ENCODE measurements at places on chromosomes 7 and 10.

DNA sequence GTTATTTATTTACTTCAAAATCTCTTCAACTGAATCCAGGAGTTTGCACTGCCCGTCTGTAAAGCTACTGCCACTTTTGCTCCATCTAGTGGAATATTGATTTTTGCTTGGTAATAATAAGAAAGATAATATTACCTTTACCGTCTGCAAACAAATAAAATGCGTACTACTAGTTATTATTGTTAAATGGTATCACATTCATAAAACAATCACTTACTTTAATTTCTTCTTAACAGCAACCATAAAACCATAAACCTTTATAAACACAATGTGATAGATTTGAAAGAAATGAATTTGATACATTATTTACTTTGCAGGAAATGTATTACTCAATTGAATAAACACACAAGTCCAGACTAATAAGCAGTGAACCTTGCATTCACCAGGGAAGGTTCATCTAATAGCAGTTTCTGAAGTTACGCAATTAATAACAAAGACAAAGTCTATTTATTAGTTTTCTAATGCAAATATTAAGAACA, 6.4 kb downstream of the AGMO start:
- no peak for DNase-seq

DNA sequence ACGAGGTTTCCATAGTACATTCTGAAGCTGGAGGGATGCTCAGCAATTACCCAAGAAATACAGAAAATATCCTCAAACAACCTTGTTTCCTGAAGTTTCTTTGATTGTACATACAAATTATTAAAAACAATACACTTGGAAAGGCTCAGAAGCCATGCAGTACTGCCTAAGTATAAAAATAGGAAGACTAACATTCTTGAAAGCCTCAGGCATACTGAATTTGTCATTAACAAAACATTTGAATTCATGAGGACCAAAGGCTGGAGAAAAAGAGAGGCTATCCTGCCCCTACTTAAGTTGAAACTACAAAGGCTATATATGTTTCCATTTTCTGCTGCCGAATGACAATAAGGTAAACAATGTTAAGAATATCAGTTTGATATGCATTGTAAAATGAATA, 54.3 kb upstream of the SGCE start:
- DNase-seq, result no peak

GRCh38 chr10:88089498-88089897, 226.1 kb downstream of the PTEN start:
- DNase-seq, result no peak

GRCh38 chr7:41520445-41520844, 182.4 kb downstream of the INHBA start:
- DNase-seq, result no peak

DNA sequence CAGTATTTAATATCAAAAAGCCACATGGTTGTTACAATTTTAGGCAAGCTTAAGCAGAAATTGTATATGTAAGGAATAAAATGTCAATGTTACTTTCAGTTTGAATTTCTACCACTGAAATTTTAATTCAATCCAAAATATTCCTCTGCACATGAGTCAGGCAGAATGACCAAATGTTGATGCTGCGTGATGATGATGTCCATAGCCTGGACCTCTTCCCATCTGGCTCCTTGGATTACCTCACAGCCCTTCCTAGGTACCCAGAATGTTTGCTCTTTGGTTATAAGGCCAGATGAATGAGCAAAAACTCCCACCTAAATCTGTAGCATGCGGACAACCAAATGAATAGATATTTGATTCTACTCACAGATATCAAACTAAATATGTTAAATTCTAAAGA, 258.3 kb upstream of the IMMP2L start:
- DNase-seq, result no peak

DNA sequence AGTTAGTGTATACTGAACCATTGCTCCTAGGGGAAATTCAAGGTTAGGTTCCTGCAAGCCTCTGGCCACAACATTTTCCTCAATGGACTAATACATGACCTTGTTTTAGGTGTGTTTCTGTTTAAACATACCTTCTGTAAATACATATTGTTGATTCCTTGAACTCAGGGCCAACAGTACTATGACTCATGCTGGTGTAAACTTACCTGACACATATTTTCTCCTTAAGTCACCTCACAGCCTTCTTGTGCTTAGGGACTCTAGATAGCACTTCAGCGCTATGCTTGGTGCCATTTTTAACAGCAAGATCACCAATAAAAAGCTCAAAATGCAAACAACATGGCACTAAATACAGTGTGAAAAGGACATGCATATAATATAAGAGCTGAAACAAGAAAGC, 176.4 kb downstream of the TAX1BP1 start:
- DNase-seq, result no peak

DNA sequence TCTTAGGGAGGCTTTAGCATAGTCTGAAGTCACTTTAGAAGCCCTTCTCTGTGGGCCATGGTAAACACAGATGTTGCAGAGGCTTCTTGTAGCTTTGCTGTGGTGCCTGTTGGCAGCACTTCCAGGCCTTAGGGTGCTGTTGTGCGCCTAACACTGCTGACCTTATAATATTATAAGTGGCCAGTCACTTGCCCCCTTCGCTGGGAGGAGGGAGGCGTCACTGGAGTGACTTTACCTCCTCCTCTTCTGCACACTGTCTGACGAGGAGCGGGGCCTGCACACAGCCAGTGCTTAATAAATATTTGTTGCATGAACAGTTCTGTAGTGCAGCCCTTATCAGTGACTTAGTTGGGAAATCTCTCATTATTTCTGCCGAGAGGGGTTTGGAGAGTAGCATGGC, 63.3 kb downstream of the WDR37 start:
- DNase-seq, result no peak

DNA sequence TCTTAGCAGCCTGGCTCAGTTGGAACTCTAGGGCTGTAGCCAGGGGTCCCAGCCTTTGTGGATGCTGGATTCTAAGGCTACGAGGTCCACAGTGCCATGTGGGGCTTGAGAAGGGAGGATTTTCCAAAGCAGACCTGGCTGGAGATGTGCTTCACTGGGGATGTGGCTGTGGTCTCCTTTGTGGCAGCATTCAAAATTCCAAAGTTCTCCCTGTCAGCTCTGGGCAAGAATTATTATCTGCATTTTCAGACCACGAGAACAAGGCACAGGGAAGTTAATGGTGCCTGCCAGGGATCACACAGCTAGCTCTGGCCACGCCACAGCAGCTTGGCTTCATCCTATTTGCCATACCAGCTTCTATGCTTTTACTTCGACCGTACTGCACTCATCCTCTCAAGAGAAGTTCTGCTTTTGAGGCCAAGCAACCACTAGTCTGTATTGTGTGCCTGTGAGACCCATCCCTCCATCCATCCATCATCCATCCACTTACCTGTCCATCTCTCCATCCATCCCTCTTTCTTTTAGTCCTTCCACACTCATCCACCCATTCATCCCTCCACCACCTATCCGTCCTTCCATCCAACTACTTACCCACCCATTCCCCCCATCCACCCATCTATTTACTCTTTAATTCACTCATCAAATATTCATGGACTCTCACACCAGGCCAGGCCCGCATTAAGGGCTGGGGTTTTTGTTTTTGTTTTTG, 71.5 kb downstream of the ZMIZ1 start:
- no peak for DNase-seq

- DNase-seq, result no peak
Observed at GRCh38 chr10:26802527-26802926, 58.2 kb downstream of the ABI1 start.

- DNase-seq, result no peak
Observed at GRCh38 chr7:110148054-110148453, 942.9 kb upstream of the LRRN3 start.

DNA sequence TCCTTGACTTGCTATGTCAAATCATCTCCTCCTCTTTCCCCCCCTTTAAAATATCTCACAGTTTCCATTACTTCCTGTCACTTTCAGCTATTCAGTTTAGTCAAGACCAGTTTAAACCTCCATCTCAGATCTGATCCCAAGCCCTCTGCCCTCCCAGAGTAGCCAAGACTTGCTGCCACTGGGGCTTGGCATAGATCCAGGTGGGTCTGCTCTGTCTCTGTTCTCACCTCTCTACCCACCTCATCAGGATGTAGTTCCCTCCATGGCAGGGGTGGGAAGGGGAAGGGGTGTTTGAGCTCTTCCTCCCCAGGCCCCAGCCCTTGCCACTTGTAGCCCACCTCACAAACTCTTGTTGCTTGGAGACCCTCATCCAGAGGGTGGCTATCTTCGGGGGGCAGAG, 22.0 kb downstream of the PPP1R3C start:
- DNase-seq, result no peak

DNA sequence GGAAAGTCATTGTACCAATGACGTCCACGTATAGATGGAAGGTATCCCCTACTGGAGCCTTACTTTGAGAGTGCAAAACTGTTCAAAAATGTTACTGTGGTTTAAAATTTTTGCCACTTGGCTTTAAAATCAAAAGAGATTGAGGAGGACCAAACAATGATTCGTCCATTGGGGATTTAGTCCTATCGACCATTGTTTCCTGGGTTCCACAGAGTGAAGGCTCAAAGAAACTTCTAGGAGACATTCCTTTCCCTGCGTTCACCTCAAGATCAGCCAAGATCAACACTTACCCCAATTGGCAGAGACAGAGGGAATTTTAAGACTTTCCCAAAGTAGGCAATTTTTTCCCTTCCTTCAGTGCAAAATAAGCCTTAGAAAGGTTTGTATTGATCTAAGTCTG, 152.3 kb downstream of the NEBL start:
- no peak for DNase-seq

- no peak for DNase-seq
Observed at GRCh38 chr10:69636626-69637605, 6.9 kb downstream of the FAM241B start.

DNA sequence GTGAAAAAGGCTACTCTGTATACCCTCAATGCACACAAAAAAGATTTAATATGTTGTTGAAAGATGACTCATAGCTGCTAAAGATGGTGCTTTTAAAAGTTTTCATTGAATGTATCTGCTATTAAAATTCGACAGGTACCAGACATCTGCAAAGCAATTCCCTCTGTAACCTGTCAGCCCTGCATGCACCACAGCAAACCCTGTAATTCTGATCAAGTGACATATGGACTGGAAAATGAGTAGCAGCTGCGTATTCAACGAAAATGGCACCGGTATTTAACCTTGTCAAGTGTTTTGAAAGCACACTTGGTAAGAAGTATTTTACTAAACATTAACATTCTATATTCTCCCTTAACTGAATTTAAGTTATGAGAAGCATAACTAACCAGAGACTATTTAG, 58.2 kb upstream of the PTPRN2 start:
- DNase-seq, result no peak

GRCh38 chr10:48658243-48658974, 26.3 kb upstream of the WDFY4 start:
- peak; percentile 16 for DNase-seq

DNA sequence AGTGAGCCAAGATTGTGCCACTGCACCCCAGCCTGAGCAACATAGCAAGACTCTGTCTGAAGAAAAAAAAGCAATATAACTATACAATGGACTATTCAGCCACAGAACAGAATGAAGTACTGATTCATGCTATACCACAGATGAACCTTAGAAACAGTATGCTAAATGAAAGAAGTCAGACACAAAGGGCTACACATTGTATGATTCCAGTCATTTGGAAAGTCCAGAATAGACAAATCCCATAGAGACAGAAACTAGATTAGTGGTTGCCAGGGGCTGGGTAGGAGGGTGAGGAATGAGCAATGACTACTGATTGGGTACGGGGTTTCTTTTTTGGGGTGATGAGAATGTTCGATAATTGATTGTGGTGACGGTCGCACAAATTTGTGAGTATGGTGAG, 9.6 kb upstream of the CFAP70 start:
- no peak for DNase-seq

DNA sequence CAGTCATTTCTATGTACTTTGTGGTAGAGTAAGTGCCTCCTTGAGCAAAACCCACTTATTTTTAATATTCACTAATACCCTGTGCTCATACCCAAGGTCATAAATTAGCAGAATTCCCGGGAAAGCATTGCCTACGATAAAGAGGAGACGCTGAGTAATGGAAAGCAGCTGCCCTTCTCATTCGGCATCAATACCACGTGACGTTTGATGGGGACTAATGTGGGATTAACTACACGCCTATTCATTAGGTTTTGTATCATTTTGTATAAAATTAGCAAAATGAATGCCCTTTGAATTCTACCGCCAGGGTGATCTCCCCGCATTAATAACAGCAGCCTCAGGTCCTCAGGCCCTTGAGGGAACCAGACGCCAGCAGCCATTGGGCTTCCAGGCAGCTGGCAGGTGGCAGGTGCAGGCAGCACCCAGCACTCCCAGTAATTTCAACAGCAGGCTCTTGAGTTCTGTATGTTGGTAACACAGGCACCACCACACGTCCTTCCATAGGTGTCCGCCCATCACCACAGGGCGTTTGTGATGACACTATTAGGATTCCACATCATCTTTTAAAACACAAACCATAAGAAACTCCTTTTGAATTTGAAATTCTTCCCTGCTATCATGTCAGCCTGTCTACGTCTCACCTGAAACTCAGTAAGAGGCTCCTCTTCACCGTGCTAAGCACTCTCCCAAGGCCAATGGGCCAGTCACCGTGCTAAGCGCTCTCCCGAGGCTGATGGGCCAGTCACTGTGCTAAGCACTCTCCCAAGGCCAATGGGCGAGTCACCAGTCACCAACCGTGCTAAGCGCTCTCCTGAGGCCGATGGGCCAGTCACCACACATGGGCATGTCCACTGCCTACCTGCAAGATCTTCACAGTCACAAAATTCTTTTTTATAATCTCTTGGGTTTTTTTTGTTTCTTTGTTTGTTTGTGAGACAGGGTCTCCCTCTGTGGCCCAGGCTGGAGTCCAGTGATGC, 509.4 kb downstream of the PTPRN2 start:
- no peak for DNase-seq

GRCh38 chr7:24773646-24774045, 16.4 kb upstream of the GSDME start:
- no peak for DNase-seq

GRCh38 chr7:128836729-128837348, 6.6 kb downstream of the FLNC start:
- DNase-seq, result no peak

- no peak for DNase-seq
Observed at GRCh38 chr10:34959786-34960185, 130.4 kb downstream of the CUL2 start.

GRCh38 chr10:75894761-75895160, 463.3 kb downstream of the LRMDA start:
- no peak for DNase-seq

- DNase-seq, result no peak
Observed at GRCh38 chr10:133230044-133230361, at the start of gene UTF1. TSS of gene UTF1 (plus strand) at chr10:133230217. CDS start at chr10:133230289, 72 bp downstream.

GRCh38 chr10:11838298-11838852, 15.2 kb downstream of the PROSER2 start:
- no peak for DNase-seq

DNA sequence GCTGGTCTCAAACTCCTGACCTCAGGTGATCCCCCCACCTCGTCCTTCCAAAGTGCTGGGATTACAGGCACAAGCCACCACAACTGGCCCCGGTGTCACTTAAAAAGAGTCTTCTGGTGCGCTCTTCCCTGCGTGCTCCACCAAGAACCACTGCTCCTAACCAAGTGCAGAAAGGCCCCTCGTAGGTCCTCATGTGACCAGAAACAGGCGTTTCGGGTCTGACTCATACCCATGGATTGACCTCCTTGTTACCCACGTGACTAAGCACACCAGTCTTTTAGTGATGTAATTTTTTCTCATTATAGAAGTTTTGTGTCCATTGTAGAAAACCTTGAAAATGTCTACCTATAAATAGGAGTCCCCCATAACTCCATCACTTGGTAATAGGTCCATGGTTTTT, 13.9 kb downstream of the FKBP6 start:
- no peak for DNase-seq

All from stimulated activated CD4-positive, alpha-beta T cell treated with anti-CD3 and anti-CD28 coated beads, TNF-alpha, amount 100 ng/mL, for 4 hours (primary cell).